ENCODE measurements at places on chromosomes 11 and 22.

GRCh38 chr22:34914846-34915245 lies 151.1 kb upstream of the ISX start:
- peak; percentile 92 for DNase-seq

- DNase-seq, result no peak
Observed at GRCh38 chr22:25736378-25737011, 5.5 kb upstream of the MYO18B start.

DNA sequence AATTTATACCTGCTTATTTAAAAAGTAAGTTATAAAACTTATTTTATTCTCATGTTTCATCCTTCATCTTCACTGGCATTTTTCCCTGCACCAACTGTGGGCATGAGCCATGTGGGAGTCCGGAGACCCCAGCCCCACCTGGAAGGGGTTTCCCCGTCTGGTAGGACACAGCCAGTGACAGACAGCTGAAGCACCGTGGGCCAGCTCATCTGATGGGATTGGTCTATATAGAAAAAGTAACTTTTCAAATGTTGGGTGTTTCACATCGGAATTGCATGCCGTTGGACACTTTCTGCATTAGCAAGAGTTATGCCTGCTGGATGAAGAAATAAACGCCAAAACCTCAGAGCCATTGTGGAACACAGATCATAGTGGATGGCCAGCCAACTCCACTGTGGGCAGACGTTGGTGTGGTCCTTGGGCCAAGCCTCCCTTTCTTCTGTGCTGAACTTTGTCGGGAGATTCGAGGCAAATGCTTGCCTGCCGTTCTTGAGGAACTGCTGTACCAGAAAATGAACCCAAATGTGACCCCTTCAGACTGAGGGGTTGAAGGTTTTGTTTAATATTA lies 1329.3 kb downstream of the TBC1D22A start:
- DNase-seq, result no peak

DNA sequence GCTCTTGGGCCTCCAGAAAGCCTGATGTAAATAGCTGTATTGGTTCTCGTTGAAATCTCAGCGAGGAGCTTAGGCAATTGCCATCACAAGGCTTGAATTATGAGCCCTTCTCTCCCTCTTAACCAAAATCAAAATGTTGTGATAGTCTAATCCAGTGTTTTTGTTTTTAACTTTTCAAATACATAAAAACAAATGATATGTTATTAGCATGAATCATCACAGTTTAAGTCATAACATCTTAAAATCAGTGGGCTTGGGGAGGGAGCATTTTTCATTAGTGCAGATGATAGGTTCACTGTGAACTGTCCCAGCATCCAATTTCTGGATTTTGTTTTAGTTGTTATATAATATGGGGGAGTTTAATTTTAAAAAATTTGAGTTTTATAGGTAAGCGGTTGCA lies 48.9 kb upstream of the HORMAD2 start:
- no peak for DNase-seq

DNA sequence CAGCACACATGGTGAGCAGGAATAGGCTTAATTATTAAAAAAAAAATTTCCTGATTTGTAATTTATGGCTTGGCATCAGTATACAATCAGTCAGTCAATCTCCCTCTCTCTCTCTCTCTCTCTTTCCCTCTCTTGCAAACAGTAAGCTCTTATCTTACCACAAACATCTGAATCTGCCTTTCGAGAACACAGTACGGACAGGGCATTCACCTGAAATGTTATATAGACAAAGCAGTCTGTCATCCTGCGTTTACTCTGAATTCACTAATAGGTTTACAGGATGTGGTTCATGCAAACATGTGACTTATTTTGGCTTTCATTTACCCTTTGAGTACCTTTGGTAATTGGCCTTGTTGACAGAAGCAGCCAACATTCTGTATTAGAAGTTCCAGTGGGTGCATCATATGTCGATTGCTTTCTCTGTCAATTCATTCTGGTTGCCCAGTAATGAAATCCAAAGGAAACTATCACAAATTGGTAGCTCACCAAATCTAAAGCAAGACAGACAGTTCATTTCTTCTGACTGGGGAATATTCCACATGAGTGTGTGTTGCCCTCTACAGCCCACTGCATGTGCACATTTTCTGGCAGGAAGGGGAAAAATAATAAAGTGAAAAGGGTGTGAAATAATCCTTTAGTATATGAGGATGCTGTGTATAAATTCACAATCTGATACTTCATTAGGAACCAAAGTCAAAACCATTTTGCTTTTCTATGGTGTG lies 1058.2 kb downstream of the LRRC4C start:
- no peak for DNase-seq

DNA sequence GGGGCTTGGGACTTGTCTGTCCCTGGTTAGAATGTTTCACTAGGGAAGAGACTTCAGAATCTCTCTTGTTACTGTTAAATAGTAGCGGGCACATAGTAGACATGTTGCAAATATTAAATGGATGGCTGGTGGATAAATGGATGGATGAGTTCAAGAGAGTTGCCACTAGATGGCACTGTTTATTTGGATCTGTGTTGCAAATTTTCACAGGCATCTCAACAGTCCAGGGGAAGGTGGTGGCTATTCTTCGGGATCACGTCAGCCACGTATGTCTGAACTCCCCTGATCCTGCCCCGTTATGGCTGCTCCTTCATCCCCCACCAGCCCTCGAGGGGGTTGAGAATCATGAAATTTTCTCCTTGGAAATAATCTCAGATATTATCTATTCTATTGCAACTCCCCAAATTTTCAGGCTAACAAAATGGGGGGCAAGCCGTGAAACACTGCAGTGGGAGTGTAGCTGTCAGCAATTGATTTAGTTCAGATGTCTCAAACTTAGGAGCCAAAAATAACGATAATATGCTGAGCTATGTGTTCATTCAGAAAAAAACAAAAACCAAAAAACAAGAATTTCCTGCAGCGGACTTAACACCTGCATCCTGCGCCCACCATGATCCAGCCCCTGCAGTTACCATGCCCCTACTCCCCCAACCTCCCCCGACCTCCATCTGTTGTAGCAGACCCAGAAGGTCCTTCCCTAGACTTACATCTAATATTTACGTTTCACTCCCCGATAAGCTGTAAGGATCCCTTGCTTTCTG lies 29.1 kb upstream of the BIRC3 start:
- peak; percentile 78 for DNase-seq

DNA sequence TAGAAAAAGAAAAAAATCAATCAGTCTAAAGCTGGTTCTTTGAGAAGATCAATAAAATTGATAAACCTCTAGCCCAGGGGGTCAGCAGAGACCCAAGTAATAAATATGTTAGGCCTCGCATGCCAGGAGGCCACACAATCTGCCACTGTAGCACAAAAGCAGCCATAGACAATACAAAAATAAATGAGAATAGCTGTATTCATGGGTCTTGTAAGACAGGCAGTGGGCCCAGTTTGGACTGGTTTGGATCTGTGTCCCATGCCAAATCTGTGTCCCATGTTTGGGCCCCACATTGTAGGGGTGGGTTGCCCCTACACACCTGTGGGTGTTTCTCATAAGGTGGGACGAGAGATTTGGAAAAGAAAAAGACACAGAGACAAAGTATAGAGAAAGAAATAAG lies 6.6 kb upstream of the PLAAT4 start:
- DNase-seq, result peak; percentile 32

GRCh38 chr11:95322539-95322938 lies 91.5 kb upstream of the SESN3 start:
- no peak for DNase-seq

DNA sequence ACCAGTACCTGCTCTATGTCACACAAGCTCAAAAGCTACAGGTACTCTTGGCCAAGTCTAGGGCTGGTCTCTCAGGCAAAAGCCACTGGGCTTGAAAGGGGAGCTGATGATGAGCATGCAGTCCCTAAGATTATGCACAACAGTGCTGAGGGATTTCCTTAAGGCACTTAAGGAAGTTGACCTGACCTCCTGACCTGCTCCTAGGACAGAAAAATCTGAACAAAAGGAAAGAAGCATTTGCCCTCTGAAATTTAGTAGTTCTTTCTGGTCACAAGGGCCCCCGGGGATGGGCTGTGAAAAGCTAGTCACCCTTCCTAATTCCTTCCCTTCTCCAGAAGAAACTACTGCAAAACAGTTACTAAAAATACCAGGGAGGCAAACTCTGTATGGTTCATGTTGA lies 83.6 kb upstream of the PHOX2A start:
- no peak for DNase-seq

- no peak for DNase-seq
Observed at GRCh38 chr11:16841984-16842383, 103.5 kb downstream of the C11orf58 start.

- no peak for DNase-seq
Observed at GRCh38 chr22:41382610-41383009, 868 bp downstream of the TEF start.

- peak; percentile 32 for DNase-seq
Observed at GRCh38 chr11:7079545-7080135, 9.2 kb upstream of the RBMXL2 start.

DNA sequence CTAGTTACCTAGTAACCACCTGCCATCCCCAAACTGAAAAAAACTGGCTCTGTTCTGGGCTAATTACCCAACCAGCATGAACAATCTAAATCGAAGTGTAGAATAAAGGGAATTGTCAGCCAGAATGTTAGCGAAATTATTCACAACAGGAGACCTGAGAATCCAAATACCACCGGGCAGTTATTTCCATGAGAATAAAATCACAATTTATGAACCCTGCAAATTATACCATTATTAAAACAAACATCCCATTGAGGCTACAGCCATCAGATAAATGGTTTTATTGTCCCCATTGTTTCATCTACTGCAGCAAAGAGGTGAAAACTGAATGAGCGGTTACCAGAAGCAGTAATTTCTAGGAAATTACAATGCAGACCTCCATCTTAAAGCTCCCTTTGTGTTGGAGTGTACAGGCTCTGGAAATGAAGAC lies 21.7 kb downstream of the FAM168A start:
- no peak for DNase-seq

- DNase-seq, result no peak
Observed at GRCh38 chr11:61883327-61883726, 8.0 kb downstream of the FADS3 start.

DNA sequence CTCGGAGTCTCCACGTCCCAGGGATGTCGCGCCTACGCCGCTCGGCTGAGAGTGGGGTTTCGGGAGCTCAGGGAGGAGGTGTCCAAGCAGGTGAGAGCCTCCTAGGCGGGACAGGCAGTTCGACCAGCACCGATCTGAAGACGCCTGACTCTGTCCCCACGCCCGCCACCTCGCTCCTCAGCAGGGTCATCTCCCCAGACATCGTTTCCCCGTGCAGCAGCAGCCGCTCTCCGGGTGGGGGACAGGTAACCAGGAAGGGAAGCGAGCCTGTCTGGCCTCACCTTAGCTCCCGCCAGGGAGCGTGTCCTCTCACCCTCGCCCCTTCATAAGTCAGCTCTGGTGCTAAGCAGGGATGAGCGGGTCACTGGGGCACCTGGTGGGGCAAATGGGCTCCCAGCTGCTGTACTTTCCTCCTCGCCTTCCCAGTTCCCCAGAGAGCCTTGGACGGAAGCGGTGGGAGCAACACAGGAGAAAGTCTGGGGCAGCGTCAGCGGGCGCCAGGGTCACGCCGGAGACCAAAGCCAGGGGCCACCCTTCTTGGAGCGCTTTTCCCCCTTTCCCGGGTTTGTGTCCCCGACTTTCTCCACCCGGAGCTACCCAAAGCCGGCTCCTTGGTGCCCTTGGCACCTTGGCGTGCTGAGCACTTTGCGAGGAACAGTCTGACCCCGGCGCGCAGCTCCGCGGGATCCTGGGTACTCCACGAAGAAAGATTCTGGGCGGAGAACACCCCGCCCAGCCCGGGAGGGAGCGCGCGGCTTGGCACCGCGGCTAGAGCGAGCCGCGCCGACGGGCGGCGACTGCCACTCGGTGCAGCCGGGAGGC lies 1.6 kb downstream of the SPON1 start:
- DNase-seq, result peak; percentile 47
